ENCODE measurements at places on chromosomes 11 and 22.
A peak's percentile ranks its signal among the peaks of the same experiment; 100 is the strongest.

GRCh38 chr11:8728563-8728962 is 46.0 kb downstream of the RPL27A start:
- no peak for DNase-seq

DNA sequence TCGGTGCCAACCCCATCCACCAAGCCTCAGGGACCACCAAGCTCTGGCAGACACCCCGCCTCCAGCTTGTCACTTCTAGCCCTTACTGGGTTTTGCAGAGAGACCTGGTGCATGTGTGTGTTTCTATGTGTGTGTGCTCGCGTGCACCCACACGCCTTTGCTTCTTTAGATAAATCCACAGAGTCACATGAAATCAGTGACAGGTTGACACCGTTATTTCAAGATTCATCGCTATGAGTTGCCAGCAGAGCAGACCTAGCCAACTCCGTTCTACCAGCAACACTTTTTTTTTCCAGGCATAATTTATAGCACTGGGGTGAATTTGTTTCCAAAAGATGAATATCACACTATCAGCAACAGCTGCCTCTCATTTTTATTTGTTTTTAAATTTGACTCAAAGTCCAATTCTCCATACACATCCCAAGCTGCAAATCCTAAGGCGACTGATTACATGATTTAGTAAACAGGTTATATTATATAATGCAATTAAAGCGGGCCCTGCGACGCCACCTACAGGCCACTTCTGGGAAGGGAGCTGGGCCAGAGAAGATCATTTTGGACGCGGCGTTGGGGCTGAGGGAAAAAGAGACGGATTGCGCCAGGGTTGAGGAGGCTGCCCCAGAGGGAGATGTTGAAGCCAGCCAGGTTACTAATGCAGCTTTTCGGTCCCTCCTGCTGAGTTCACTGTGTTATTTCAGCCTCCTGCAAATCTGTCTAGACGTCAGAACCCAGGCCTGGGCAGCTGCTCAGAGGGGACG is 150.5 kb downstream of the FEZ1 start:
- DNase-seq = peak; percentile 21

- DNase-seq = peak; percentile 27
These were observed 71.4 kb upstream of the MPEG1 start for GRCh38 chr11:59283825-59284772.

DNA sequence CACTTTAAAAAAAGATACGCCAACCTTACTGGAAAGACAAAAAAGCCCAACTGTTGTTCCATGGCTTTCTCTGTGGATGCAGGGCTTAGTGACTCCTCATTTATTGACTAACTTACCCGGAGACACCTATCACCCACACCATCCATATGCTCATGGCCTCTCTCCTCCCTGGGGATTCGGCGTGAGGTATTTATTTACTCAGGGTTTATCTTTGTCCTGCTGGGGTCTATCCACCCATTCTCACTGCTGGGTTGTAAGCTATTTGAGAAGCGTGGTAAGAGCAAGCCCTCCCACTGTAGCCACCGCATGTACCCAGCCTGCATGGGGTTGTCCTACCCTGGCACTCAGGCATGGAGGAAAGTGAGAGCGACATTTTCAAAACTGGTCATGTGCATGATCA is 93.6 kb downstream of the NELL1 start:
- no peak for DNase-seq

GRCh38 chr11:6646918-6647679 is 8.5 kb downstream of the DCHS1 start:
- peak; percentile 29 for DNase-seq

GRCh38 chr22:27345691-27346090 is 455.9 kb downstream of the MN1 start:
- no peak for DNase-seq

DNA sequence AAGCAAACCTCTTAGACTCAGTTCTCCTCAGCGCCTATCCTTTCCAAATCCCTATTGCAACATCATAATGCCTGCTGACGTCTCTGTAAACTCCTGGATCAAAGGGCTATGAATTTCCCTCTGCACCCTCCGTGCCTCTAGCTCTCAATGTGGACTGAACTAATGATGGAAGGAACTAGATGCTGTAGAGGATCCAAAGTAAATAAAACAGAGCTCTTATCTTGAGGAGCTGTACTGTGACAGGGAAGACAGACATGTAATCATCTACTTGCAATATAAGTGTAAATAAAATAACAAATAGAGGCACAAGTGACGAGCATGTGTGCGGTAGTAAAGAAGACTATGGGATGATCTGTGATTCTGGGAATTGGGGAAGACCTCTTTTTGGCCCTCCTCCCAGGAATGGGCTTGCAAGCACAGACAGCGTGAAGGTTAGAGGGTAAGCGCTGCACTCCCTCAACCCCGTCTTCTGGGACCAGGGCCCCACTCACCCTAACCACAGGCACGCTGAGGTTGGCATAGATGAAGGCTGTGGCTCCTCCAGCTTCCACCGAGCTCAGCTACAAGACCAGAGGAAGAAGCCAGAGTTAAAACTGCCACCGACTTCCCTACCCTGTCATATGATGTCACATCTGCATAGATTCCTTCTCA is 42.2 kb downstream of the P4HA3 start:
- DNase-seq = peak; percentile 19

GRCh38 chr11:10314199-10315072 is 9.6 kb downstream of the ADM start:
- DNase-seq = no peak

GRCh38 chr11:1351278-1351937 is 38.3 kb upstream of the BRSK2 start:
- no peak for DNase-seq

GRCh38 chr11:87603887-87604286 is 566.2 kb downstream of the TMEM135 start:
- no peak for DNase-seq
